ENCODE measurements at places on chromosomes 2 and 18. TPM values are rescaled to one million over a fixed set of nuclear protein-coding genes. Genes with fewer than 3 reads are reported as not detected.

The DTNA gene
- total RNA-seq = 46.2 TPM

The STAT4 gene
- total RNA-seq = 5.8 TPM

The HOXD12 gene
- total RNA-seq = not detected

The WDSUB1 gene
- 17.1 TPM for total RNA-seq
